Body of pancreas (tissue), 4 donors: ENCODE measurements at places on chromosomes 2 and 18. TPM values are rescaled to one million over a fixed set of nuclear protein-coding genes. Genes with fewer than 3 reads are reported as not detected.

GRCh38 chr2:11753452-11753885 lies 7.0 kb downstream of the LPIN1 start:
- peak; percentile 72 for DNase-seq

DNA sequence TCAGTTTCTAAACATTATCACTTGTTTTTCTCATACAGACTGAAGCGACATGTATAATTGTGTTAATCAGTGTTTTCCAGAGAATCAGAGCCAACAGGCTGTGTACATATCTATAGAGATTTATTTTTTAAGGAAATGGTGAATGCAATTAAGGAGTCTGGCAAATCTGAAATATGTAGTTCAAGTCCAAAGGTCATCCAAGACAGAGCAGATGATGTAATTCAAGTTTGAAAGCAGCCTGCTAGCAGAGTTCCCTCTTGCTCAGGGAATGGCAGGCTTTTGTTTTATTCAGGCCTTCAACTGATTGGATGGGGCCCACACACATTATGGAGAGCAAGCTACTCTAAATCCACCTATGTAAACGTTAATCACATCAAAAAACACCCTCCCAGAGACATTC lies 282.6 kb downstream of the CBLN2 start:
- no peak for DNase-seq

GRCh38 chr2:222591661-222592060 lies 64.2 kb downstream of the FARSB start:
- DNase-seq = no peak

- no peak for DNase-seq
Observed at GRCh38 chr2:198471291-198471690, 666.9 kb downstream of the PLCL1 start.

Gene CD8B2
- not detected for total RNA-seq

Gene TUBA3D
- not detected for total RNA-seq

Gene KANSL3
- 36.6 TPM for total RNA-seq

Gene TWIST2
- total RNA-seq = 7.5 TPM

Gene ANO7
- 1.6 TPM for total RNA-seq

DNA sequence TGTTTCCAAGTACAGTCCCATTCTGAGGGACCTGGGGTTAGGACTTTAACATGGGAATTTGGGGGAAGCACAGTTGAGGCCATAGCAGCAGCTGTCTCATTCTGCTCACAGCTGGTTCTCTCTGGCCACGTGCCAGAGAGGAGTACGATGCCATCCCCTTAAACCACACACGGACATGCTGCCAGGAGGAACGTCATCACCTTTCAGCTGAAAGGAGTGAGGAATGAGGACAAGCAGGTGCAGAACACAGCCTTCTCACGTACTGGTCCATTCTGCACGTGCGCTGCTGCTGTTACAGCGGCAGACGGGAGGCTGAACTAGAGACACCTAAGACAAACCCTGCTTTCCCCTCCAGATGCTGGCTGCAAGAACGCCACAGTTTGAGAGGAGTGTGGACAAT lies 33.5 kb downstream of the ODC1 start:
- peak; percentile 53 for DNase-seq

- no peak for DNase-seq
Observed at GRCh38 chr2:159131267-159131913, 155.1 kb downstream of the WDSUB1 start.

DNA sequence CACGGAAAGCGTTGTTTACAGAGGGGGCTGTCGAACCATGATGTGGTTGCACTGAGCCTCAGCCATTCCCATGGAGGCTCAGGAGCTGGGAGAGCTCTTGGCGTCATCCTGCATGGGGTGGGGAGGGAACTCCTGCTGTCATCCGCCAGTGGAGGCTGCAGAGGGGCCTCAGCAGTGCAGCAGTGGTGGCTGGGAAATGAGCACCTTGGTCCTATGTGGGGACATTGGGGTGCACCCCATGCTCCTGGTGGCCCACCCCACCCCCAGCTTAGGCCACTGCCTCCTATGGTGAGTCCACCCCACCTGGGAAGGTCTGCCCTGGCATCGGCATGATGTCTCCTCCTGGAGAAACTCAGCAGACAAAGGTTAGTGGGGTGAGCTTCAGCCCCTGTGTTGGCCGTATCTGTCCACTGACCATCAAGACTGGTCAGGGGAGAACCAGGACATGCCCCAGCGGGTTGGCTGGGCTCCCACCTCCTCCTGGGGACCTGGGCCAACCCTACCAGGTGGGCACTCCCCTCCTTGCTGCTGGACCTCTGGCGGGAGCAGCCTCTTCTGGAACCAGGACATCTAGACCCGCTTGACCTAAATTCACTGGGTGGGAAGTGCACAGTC lies 67.8 kb upstream of the HDAC4 start:
- no peak for DNase-seq

GRCh38 chr2:240956935-240957655 lies 41.3 kb upstream of the SNED1 start:
- DNase-seq = no peak

Gene CXCR4
- total RNA-seq = 10.6 TPM

Gene CYP1B1
- 9.1 TPM for total RNA-seq

DNA sequence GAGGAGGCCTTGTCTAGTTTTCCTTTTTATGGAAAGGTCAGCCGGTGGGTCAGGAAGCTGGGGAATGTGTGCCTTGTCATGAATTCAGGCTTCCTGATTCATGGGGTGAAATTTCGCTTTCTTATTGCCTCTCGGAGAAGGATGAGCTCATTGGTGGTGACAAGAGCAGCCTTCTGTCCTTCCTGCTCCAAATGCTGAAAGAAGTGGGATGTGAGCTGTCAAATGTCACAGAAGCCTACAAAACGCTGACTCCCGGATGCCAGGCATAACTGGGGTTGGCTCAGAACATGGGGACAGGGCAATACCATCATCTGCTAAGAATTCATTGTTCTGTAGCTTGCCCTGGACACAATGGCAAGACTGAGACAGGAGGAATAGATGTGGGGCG lies 55.8 kb upstream of the FAM136A start:
- DNase-seq = no peak

DNA sequence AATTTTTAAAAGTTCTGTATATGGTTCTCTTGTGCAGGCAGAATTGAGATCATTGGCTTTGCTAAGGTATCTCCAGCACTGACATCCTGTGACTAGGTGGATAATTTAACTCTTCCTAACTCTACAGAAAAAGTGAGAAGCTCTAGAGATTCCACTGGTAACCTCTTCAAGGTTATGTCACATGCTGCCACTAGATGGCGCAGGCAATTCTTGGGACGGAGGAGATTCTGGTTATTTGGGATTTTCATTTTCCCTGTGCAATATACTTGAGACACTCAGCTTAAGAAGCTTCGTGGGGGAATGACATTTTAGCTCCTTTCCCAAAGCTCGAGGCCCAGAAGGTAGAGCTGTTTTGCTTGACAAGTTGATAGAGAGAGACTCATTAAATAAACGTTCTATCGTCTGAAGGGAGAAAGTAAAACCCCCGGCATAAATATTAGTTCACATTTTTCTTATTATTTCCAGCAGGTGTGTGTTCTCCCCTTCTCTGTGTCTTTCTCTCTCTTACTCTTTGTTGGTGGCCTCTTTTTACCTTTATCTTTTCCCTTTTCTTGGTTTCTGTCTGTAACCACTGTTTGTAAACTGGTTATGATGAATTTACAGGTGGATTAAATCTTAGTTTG lies 26.6 kb upstream of the LANCL1 start:
- peak; percentile 62 for DNase-seq

GRCh38 chr2:65663831-65664407 lies 231.5 kb upstream of the SPRED2 start:
- no peak for DNase-seq

Gene NOSTRIN
- 34.8 TPM for total RNA-seq

GRCh38 chr2:192230889-192231453 lies 36.2 kb upstream of the TMEFF2 start:
- DNase-seq = no peak

DNA sequence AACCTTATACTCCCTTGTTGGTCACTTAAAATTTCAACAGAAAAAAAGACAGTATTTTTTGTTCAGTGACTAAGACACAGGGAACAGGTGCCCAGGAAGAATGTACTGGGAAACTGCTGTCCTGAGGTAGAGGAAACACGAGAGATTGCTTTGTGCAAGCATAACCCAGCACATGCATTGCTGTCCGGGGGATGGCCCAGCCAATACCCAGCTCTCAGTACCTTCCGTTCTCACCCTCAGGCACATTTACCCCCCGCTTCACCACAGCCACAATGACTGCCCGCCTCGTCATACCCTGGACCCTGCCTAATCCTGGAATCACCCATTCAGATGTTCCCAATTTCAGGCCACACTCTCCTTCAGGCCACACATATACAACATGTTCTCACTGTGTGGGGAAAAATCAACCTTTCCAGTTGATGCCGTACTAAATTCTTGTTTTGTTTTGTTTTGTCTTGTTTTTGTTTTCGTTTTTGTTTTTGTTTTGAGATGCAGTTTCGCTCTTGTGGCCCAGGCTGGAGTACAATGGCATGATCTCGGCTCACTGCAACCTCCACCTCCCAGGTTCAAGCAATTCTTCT lies 140.7 kb downstream of the ESCO1 start:
- DNase-seq = no peak

DNA sequence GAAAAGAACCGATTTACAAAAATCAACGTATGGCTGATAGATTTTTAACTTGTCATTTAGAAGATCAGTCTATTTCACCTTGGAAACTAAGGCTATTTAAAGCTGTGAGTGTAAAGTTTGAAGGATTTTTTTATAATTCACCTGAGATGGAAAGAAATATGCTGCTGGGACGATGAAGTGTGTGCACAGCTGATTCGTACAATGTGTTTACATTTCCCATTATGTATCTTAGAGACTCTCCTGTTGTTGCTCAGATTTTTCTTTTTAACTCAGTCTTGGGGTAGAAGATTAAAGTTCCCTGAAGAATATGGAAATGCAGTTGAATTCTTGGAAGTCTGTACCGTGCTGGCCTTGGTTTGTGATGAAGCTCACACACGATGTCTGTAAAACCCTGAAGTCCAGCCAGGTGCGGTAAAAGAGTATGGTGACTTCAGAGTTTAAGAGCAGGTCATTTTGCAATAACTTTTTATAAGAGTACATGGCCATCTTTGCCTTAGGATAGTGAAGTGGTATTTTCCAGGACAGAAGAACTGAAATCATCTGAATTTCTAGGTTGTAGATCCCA lies 250.1 kb downstream of the PRKCE start:
- no peak for DNase-seq

Gene GALM
- total RNA-seq = 20.4 TPM

DNA sequence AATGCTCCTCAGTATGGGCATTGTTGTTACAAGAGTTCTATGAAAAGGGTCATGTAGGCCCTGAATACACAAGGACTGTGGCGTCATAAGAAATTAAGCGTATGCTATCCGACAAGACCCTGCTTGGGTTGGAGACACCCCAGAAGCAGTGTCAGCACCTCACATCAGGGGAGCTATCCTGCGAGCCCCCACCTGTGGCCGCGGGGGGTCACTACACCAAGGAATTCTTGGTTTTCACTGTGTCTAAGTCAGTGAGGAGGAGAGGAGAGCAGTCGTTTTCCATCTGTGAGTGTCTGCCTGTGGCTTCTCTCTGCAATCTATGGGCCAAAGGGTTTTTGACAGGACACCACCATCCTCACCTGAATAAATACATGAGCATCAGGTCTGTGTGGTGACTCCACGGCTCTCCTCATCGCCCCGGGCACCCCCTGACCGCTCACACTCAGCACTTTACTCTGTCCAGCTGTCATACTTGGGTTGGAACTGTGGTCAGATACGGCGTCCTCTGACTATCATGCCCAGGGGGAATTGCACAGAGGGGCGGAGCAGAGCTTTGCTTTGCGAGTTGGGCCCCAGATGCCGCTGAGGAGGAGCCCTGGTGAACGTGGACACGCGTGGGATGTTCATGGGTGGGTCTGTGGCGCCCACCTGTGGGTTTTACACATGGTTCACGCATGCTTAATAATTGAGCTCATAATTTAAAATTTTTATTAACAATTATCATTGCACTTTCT lies 235.5 kb downstream of the MYT1L start:
- no peak for DNase-seq

Gene COL3A1
- total RNA-seq = 77.5 TPM

DNA sequence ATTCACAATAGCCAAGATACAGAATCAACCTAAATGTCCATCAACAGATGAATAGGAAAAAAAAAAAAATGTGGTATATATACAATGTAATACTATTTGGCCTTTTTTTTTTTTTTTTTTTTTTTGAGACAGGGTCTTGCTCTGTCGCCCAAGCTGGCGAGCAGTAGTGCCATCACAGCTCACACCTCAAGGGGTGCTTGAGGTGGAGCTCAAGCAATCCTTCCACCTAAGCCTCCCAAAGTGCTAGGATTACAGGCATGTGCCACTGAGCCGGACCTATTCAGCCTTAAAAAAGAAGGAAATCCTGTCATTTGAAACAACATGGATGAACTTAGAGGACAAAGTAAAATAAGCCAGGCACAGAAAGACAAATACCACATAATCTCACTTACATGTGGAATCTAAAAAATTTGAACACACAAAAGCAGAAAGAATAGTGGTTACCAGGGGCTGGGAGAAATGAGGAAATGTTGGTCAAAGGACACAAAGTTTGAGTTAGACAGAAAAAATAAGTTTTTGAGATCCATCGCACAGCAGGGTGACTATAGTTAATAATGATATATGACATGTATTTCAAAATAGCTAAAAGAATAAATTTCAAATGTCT lies 26.0 kb downstream of the TLK1 start:
- DNase-seq = no peak

GRCh38 chr18:58605027-58606020 lies 23.6 kb downstream of the ALPK2 start:
- DNase-seq = no peak

DNA sequence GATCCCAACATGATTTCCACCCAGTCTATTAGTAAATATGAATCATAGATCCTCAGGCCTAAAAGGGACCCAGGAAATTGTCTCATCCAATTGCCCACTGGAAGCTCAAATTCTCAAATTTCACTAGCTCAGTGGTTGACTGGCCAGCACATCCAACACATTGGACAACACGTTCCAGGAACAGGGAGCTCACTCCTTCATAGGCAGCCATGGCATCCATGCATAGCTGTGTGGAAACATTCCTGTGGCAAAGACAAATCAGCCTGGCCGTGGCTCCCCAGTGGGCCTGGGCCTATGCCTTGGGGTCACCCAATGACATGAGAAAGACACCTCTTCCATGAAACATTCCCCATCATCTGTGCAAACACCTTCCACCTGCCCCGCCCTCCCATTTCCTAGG lies 261.1 kb downstream of the ANAPC1 start:
- DNase-seq = no peak

Gene ALK
- total RNA-seq = under 0.01 TPM

Gene BUB1
- not detected for total RNA-seq

- DNase-seq = no peak
Observed at GRCh38 chr18:23737578-23737977, 48.3 kb downstream of the LAMA3 start.

Gene RAPGEF4
- 22.4 TPM for total RNA-seq

GRCh38 chr2:68925295-68925896 lies 27.3 kb downstream of the GKN2 start:
- peak; percentile 53 for DNase-seq
